ENCODE measurements at places on chromosomes 1 and 21. TPM values are rescaled to one million over a fixed set of nuclear protein-coding genes. Genes with fewer than 3 reads are reported as not detected.
A peak's percentile ranks its signal among the peaks of the same experiment; 100 is the strongest.

- DNase-seq = no peak
These were observed 303.6 kb downstream of the LMX1A start for GRCh38 chr1:165052936-165053335.

DNA sequence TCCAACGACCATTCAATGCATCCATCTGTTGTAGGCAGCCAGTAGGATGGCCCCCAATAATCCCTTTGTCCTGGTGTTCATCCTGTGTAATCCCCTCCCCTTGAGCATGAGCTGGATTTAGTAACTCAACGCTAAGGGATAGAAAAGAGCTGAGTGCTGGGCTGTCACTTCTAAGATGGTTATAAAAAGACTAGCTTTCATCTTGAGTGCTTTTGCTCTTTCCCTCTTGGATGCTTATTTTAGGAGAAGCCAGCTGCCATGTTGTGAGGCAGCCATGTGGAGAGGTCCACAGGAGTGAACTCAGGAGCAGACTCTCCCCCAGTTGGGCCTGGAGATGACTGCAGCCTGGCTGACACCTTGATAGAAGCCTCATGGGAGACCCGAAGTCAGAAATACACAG is 401.5 kb downstream of the VAV3 start:
- no peak for DNase-seq

DNA sequence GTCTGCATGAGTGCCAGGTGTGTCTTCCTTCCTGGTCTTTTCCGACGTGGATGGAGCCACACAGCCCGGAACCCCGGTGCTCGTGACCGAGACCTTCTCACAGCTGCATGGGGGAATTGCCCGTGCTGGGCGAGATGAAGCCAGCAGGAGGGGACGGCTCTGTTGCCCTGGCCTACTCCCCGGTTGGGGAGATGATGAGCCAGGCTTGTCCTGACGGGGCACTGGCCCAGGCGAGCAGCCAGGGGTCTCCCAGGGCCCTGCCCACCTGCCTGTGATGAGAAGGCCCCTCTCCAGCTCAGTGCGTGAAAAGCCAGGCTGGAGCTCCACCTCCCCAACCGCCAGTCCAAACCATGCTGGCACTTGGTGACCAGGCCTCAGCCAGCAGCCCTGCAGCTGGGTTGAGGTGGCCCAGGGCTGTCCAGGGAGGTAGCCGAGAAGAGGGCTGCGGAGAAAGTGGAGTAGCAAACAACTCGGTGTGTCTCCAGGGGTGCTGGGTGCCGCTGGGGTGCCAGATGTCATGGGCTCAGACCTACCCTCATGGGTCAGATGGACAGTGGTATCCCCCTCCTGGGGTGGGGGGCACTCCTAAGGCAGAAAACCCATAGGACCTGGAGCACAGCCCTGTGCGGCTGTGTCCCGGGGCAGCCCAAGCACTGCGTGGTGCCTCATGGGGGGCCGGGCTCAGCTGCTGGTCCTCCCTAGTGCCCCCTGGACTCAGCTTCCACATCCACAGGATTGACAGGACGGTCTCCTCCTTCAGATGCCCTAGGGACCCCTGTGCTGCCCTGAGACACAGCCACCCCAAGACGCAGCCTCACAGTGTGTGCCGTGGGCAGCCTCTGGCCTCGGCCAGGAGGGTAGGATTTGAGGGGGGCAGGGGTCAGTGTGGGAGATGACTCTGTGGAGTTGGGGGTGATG is 26.1 kb downstream of the PRDM16 start:
- no peak for DNase-seq

DNA sequence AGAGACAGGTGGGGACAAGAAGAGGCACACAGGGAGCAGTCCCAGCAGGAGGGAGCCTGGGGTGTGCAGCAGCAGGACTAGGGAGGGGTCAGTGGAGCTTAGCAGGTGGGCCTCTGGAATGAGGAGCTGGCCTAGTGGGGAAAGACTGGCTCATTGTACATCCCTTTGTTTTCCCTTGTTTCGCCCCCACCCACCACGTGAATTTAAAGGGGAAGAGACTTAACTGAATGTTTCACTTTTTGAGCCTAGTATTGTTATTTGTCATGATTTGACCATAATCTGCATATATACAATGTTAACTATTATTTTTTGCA is 181.7 kb downstream of the DHRS3 start:
- no peak for DNase-seq

DNA sequence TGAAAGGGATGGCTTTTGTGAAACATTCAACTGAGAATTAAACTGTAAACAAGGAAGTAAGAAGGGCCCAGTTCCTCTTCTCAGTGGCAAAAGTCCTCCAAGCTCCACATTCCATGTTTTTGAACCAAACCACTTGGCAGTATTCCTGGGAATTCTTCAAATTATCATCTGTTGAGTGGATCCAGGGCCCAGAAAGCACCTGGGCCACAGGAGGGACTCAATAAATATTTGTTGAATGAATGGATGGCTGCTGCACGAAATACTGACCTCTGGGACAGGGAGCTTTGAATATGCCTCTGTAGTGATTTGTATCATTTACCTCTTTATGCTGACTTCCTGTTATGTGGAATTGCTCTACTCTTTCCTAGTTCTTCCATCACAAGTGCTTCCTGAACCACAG is 4.7 kb downstream of the SLC35F3 start:
- DNase-seq = no peak

GRCh38 chr1:8396786-8397406 is 79.0 kb downstream of the SLC45A1 start:
- no peak for DNase-seq

DNA sequence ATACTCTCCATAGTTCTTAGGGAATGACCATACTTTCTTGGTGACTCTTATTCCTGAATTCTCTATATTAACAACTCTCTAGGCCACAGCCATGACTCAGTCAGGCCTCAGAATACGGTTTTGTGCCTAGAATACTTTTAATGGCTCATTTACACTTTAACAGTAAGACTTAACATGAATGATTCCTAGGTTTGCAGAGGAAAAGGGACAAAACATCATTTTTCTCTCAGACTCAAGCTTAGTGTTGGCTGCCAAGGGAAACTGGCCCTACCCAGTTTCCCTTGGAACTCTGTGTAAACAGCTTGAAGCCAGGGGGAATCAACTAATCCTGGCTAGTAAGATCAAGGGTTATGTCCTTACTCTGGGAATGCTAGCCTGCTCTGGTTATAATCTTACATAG is 164.9 kb upstream of the PKN2 start:
- no peak for DNase-seq

GRCh38 chr1:180158149-180159147 is 3.8 kb downstream of the QSOX1 start:
- DNase-seq = no peak

- DNase-seq = no peak
These were observed 11.4 kb upstream of the OLIG2 start for GRCh38 chr21:33014331-33014730.

GRCh38 chr1:31593136-31593665 is 16.9 kb downstream of the TINAGL1 start:
- no peak for DNase-seq

DNA sequence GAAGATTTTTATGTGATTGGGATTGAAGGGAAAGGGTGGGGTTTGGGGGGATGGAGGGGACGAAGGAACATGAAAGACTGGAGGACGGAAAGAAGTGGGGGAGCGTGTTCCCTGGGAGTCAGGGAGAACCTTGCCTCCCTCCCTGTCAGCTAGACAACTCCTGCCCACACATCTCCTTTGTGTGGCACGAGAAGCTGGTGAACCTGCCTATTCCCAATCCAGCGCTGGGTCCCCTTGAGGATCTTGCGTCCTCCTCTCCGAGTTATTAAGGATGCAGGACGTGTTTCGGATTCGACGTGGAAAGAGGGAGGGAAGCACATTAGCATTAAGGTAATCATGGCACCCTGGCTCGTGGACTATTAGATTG is 1.4 kb downstream of the LRRC7 start:
- no peak for DNase-seq

DNA sequence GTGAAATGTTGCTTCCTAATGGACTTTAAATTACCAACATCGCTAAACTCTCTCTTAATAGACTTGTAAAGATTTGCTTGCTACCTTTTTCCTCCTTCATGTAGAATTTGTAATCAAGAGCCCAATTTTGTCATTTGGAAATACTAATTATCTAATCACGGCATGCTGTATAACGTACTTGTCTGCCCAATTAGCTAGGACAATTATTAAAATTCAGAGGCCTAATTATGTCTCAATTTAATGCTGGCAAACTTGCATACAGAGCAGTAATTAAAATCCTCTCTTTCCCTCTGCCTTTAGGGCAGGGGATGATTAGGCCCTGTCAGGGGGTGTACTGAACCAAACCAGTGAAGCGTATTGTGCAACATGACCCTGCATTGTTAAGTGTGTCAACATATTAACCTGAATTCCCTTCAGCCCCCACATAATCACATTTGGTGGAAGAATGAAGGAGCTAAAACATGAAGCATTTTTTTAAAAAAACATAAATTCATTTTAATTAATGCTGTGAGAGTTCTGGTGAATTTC is 137.4 kb upstream of the BARHL2 start:
- no peak for DNase-seq

DNA sequence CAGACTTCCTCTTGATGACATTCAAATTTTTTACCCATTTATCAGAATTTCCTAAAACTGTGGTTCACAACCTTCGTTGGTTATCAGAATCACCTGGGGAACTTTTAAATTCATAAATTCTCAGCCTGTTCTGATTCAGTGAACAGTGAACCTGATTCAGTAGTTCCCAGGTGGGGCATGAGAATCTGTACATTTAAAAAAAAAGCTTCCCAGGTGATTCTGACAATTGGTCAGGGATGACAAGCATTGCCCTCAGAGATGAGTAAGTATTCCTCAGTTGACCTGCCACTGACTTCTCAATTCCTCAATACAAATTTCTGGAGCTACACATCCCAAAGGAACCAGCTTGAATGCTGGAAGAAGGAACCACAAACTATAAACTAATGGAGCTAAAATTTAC is 23.5 kb upstream of the CR2 start:
- no peak for DNase-seq

GRCh38 chr21:44585892-44586291 is 5.5 kb upstream of the KRTAP10-5 start:
- DNase-seq = no peak

DNA sequence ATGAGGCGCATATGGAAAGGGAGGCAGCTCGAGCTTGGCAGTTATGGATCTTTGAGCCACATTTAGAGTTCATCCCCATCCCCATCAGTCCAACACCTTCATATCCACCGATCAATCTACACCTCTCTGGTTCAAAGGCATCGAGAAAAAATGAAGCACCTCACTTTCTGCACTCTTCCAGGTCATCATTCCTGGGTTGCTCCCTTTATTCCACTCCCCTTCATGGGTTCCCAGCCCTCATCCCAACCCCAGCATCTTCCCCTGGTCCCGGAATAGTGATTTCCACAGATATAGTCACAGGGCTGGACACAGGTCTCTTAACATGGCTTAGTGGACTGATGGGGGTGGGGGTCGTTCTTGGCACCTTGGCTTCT is 354 bp downstream of the HAPLN2 start:
- DNase-seq = no peak

- DNase-seq = peak; percentile 18
These were observed 137.7 kb downstream of the COL11A1 start for GRCh38 chr1:102970496-102971078.

DNA sequence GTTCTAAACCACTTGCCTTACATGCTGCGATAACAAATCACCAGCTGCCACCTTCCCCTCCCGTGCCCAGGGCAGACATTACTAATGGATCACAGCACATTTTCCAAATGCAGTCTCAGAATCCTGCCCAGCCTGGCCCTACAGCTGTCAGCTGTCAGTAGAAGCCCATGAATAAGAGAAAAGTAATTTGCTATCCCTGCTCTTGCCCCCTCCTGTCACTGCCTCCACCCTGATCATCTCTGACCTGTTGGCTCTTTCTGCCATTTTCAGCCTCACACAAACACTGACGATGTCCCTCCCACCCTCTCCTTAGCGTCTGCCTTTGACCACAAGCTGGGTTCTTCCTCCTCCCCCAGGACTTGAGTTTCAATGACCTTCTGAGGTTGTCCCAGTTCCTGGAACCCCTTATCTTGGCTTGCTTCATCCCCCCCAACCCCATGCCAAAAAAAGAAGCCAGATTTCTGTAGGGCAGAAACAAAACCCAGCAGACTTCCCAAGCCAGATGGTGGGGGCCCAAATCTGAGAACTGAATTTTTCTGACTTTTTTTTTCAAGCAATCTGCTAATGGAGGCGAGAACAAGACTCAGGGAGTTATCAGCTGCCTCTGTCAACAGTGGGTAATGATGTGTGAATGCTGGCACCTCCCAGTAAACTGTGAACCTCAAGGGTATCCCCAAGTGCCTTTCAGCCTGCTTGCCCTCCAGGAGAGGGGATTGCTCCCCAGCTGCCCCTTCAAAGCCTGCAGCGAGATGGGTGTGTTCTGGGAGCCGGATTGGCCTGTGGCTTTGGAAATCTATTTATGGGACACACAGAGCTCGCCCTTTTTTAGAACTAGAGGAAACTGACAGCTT is 216.5 kb upstream of the VAMP3 start:
- DNase-seq = no peak

DNA sequence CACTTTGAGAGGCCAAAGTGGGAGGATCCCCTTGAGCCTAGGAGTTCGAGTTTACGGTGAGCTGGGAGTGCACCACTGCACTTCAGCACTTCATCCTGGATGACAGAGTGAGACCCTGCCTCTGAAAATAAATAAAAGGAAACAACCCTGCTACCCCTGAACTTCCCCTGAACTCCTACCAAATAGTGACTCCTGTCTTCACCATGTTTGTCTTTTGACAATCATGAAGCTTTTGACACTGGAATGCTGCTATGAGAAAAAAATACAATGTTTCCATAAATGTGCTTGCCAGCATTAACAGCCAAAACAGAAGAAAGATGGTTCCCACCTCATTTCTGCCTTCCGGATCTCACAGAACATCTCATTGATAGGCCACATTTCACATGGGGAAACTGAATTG is 10.4 kb downstream of the ZBTB8A start:
- no peak for DNase-seq

GRCh38 chr1:208164609-208165008 is 79.6 kb downstream of the PLXNA2 start:
- no peak for DNase-seq

GRCh38 chr1:22710701-22711049 is at the start of gene EPHB2:
TSS of gene EPHB2 (plus strand) at chr1:22710839. CDS start at chr1:22710983, 144 bp downstream.
- peak; percentile 46 for DNase-seq

Gene GPR52
- total RNA-seq = 3.2 TPM

Gene TCEA3
- total RNA-seq = 1.5 TPM

Gene ERICH3
- 0.15 TPM for total RNA-seq

Gene EXO5
- total RNA-seq = 11.7 TPM

Gene FGR
- total RNA-seq = not detected

Gene KRTAP13-2
- not detected for total RNA-seq

Gene KIRREL1
- 31.4 TPM for total RNA-seq

Gene LCE2A
- not detected for total RNA-seq

Gene LIN28A
- not detected for total RNA-seq

Gene OLFML3
- total RNA-seq = not detected

Gene ELAVL4
- total RNA-seq = not detected

All from Calu3 (cell line).